ENCODE measurements at places on chromosomes 6 and 20. TPM values are rescaled to one million over a fixed set of nuclear protein-coding genes. Genes with fewer than 3 reads are reported as not detected.

DNA sequence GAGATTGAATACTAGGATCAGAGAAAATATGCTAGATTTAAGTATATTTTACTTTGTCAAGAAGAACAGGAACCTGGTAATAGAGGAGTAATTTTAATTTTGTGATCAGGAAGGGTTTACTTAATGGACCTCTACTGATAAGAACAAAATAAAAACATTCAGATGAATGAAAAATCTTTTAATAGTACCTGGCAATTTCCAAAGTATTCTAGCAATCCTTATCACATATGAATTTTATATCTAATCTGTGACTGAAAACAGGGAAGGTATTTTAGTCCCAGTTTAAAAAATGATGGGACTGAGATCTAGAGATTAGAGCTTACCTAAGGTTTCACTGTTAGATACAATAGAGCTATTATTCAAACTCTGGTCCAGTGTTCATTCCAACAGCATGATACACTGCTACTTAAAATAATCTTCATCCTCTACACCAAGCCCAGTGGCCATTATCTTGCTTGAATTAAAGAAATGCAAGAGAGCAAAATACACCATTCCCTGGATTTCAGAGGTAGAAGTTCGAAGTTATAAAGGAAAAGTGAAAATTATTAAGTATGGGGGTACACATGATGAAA lies 13.5 kb downstream of the SLC17A5 start:
- H3K4me1 ChIP-seq, result no peaks in the 10 kb centered on the region
- no peak overlapping the region for H3K27ac ChIP-seq
- no peaks in the 10 kb centered on the region for H3K27me3 ChIP-seq
- H3K4me3 ChIP-seq, result no peak overlapping the region
- no peak for DNase-seq
- H3K36me3 ChIP-seq, result no peaks in the 10 kb centered on the region

Gene CMTR1
- polyA plus RNA-seq, result 51.6 TPM

DNA sequence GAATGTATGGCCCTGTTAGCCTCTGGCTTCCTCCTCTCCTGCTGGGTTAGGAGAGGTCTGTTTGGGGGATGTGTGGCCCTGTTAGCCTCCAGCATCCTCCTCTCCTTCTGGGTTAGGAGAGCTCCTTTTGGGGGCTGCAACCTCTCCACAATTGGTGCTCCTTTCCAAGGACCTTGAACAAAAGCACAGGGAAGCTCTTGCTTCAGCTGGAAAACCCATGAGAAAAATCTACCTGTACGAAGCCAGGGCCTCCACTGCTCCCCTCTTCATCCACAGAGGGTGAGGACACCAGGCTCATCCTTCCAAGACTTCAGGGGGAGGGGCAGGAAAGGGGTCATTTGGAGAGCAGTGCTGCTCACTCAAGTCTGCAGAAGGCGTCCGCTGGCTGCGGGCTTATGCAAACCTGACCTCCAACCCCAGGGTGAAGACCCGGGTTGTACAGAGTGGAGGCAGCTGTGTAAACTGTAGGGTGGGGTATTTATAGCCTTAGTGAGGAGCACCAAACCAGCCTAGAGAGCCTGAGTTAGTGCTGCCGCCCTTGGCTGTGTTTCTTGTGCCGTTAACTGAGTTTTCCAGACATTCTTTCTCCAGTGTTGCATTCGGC lies 62.1 kb downstream of the SLC24A3 start:
- H3K4me1 ChIP-seq, result peaks cover 13% of the 10 kb centered on the region

- peaks cover 35% of the 10 kb centered on the region for H3K4me1 ChIP-seq
- DNase-seq, result no peak
- no peaks in the 10 kb centered on the region for H3K36me3 ChIP-seq
- no peak overlapping the region for H3K4me3 ChIP-seq
- peak overlapping the region; percentile 94 for H3K27ac ChIP-seq
Observed at GRCh38 chr20:50110141-50111047, 2.6 kb downstream of the UBE2V1 start.

DNA sequence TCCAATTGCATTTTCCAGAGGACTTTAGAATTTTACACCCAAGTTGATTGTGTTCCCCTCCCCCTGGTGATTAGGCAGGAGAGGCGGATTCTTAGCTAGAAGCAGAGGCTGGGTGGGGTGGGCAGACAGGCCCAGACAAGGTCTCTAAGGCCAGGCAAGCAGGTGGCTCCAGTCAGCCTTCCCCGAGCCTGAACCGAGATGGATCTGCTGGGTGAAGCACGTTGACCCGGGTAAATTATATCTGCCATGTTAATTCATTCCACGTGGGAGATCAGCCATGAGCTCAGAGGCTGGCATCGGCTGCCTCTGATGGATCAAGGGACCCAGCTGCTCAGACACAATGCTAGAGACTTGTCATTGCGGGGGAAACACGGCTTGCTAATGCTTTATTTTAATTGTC lies 159.5 kb upstream of the MAFB start:
- no peak overlapping the region for H3K27ac ChIP-seq
- no peak for DNase-seq
- no peaks in the 10 kb centered on the region for H3K36me3 ChIP-seq
- H3K4me1 ChIP-seq, result no peaks in the 10 kb centered on the region
- no peak overlapping the region for H3K4me3 ChIP-seq
- H3K27me3 ChIP-seq, result no peaks in the 10 kb centered on the region

GRCh38 chr6:90351696-90352095 lies 55.1 kb upstream of the BACH2 start:
- DNase-seq, result no peak
- no peaks in the 10 kb centered on the region for H3K27me3 ChIP-seq
- peaks cover 17% of the 10 kb centered on the region for H3K4me1 ChIP-seq
- H3K27ac ChIP-seq, result no peak overlapping the region
- no peaks in the 10 kb centered on the region for H3K36me3 ChIP-seq

Data from left lung (tissue), 14 donors.